ENCODE measurements at places on chromosomes 1 and 21.
A peak's percentile ranks its signal among the peaks of the same experiment; 100 is the strongest.

DNA sequence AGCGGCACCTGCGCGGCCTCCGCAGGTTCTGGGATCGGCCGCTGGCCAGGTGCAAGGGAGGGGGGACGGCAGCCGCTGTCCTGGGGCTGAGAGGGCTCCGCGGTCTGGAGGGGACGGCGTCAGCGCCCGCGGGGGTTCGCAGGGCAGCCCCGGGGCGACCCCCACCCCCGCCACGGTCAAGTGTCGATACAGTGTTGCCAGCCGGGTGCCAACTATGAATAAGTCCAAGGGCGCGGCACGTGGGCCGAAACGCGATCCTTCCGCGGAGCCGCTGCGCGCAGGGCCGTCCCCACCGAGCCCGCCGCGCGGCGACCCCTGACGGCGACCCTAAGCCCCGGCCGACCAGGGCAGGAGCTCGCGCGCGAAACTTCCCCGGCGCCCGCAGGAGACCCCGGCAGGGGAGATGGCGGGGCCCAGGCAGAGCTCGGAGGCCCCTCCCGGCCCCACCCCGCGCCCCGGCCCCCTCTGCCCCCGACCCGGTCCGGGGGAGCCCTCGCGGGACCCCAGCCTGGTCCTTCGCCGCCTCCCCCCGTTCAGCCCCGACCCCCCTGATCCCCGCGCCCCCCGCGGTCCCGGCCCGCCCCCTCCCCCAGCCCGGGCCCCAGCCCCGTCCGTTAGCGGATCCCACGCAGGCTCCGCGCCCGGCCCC, 586 bp upstream of the AGPAT3 start:
- peak; percentile 28 for DNase-seq

GRCh38 chr1:191977874-191978506, 180.3 kb upstream of the RGS18 start:
- DNase-seq, result no peak

- no peak for DNase-seq
Measured at GRCh38 chr1:34800214-34800613, 7.4 kb downstream of the GJA4 start.

DNA sequence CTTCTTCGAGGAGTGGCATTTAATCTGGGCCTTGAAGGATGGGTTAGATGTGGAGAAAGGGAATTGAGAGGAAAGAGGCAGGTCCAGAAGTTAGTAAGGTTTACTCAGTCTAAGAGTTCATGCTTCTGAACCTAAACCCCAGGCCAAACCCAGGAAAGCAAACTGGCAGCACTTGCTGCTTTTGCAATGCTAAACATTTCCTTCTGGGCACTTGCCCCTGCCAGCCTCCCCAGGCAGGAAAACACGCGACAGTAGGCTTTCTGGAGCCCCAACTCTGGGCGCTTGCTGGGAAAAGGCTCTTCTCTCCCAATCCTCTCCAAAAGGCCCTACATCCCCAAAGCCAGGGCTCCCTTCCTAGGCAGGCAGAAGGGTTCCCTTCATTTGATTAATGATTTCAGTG, 2.5 kb downstream of the OLFML2B start:
- DNase-seq, result no peak

DNA sequence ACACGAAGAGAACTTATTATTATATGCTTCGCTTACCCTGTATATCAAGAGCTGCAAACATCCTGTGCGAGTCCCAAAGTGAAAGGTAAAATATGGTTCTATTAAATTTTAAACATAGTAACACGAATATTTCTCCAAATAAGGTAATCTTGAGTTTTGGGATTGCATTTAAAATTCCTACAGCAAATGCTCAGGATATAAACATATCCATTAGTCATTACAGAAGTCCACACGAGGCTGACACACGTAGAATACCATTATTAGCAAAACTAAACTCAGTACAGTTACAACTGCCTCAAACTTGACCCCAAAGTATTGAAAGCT, 282 bp upstream of the LYPLAL1 start:
- no peak for DNase-seq

DNA sequence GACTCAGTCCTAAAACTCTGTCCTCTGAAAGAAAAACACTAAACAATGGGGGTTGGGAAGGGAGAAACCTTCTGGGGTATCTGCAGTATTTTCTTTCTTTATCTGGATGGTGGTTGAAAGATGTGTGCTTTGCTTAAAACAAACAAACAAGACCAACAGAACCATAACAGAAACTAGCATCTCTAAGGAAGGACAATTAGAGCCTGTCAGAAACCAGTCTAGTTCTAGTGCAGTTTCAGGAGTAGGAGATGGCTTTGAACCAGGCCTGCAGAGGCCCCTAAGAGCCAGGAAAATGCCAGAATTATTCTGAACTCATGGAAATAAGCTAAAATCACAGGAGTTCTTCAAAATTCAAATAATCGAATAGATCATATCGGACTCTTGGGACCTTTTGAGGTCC, 18.5 kb downstream of the ILDR2 start:
- DNase-seq, result no peak

GRCh38 chr1:41618871-41619270, 134.4 kb upstream of the EDN2 start:
- DNase-seq, result no peak

DNA sequence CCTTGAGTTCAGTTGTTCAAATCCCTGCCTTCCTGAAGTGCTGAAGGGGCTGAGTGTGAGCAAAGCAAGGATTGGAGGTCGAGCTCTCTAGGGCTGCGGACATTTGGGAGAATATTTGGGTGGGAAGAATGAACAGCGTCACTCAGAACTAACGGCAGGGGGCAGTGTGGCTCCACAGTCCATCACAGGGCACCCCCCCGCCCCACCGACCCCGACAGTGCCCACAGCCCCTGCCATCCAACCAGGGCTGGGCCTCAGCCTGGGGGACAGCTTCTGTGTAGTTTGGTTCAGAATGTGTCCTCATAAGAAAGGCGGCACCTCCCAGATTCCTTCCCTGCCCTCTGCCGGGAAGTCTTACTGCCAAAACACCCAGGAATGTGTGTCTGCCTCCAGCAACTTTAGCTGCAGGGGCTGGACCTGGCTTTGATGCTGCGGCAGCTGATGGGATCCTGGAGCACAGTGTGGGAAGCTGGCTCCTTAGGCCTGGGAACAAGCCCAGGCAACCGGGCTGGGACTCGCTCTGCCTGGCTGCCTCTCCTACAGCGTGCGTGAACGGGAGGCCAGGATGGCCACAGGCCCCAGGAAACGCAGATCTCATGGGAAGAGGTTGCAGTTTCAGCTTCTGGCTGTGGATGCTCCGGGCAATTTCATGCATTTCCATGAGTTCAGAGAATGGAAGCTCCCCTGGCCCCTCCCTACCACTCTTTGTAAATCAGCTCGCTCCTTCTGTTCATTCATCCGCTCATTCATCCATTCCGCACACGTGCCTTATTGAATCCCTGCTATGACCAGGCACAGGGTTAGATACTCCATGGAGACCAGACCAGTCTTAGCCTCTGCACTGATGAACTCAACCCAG, 104.9 kb upstream of the TMPRSS2 start:
- peak; percentile 52 for DNase-seq

DNA sequence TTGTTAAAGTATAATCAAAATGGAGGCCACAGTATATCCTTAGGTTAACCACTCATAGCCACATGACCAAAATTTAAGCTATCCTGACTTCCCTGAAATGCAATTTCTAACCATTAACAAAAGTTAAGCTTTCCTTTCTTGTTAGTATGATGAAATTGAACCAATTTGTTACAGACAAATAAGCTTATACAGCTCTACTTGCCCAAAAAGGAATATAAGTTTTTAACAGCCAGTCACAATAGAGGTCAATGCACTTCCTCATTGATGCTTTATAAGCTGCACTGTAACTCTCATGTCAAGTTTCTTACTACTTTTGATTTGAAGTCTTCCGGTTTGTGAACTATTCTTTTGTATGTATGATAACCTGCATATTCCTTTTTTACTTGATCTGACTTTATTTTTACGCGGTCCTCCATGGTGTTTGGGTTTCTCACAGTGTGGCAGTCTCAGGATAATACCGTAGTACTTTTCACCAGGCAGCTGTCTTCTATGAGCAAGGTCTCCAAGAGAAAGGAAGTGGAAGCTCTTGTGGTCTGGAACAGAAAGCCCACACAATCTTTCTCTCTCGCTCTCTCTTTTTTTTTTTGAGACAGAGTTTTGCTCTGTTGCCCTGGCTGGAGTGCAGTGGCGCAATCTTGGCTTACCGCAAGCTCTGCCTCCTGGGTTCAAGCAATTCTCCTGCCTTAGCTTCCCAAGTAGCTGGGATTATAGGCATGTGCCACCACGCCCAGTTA, 331.6 kb downstream of the SRGAP2C start:
- no peak for DNase-seq

DNA sequence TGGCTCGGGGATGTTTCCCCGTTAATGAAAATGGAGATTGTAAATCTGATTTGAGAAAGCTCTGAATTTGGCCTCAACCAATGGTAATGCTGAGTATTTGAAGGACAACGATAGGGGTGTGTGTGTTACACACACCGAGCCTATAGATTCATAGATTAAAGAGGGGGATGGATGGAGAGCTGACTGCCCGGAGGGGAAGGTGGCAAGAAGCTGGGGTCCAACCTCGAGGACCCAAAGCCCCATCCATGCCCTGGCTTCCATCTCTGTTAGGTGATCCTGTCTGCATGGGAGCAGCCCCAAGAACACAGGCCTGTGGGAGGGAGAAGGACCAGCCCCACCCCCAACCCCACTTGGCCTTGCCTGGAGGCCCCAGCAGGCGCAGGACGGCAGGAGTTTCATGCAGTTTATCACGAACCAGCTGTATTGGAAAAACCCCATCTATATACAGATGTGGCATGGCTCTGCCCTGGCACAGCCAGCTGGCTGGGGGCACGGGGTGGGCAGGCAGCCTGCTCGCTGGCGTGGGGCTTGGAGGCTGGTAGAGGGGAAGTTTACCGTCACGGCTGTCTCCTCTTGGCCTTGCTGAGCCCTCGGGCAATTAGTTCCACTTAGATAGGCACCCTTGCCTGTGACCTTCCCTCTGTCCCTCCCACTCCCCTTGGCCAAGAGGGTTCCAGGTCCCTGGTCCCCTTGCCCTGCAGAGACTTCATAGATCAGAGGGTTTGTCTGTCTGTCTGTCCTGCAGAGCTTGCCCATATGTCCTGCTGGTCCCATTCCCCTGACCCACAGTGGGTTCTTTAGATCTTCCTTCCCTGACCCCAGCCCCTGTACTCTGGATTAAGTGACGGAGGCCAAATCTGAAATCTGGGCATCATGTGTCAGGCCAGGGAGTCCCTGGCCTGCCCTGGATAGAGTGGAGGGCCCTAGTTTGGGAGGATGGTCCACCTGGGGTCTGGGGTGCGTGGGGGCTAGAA, 3.0 kb downstream of the HSPB7 start:
- DNase-seq, result peak; percentile 75

DNA sequence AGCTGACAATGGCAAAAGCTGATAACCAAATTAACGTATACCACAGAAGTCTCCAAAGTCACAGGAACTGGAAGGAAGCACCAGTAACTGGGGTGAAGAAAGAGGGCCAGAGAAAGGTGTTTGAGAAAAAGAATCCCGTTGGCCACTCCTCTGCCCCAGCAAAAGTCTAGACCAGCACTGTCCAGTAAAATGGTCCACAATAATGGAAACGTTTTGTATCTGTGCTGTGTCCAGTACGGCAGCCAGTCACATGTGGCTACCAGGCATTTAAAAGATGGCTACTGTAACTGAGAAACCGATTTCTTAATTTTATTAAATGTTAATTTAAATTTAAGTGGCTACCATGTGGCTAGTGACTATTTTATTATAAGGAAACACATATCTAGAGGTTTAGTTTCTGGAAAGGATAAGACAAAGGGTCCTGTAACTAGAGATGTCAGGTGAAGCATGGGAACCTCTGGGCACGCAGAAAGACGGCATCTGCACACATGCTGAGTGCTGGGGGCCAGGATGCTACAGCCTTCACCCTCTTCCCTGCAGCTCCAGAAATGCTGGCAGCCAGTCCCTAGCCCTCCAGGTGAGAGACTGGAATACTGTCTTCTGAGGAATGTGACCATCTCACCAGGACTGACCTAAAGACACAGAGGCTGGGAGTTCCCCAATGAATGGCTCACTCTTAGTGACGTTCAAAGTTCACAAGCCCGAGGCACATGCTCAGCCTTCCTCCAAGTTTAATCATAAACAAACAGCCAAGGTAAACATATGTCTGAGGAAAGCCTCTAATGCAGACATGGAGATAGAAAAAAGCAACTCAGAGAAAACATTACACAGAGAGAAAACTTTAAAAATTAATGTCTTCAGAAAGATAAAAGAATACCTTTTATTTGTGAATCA, 50.7 kb downstream of the JAK1 start:
- DNase-seq, result no peak

GRCh38 chr1:41158147-41158875, 83.8 kb downstream of the SCMH1 start:
- DNase-seq, result no peak

- no peak for DNase-seq
Measured at GRCh38 chr1:66374148-66374547, 159.8 kb upstream of the SGIP1 start.

- no peak for DNase-seq
Measured at GRCh38 chr1:163399976-163400601, 78.3 kb downstream of the NUF2 start.

- peak; percentile 53 for DNase-seq
Measured at GRCh38 chr1:146012703-146013558, 8.6 kb downstream of the HJV start.

DNA sequence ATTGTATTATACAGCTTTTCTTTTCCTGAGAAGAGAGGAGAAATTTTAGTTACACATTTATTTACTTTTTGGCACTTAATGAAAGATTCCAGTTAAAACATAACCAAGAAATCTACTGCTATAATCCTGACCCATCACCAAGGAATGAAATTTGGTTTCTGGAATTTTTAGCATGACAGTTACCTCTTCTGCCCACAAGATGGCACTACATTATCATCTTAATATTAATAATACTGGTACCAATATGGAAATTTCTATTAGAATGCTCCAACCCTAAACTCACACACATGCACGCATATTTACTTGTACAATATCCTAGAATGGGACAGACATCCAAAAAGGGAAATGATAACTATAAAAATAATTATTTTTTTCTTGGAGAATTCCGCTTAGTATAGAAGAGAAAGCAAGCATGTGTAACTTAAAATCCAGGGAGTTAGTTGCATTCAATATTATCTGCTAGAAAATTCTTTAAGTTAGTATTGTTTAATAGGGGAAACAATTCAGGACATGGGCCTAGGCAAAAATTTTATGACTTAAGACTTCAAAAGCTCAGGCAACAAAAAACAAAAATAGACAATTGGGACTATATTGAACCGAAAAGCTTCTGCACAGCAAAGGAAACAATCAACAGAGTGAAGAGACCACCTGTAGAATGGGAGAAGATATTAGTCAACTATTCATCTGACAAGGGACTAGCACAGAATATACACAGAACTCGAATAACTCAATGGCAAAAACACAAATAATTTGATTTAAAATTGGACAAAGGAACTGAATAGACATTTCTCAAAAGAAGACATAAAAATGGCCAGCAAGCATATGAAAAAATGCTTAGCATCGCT, 37.4 kb downstream of the MAP3K21 start:
- DNase-seq, result no peak

- DNase-seq, result no peak
Measured at GRCh38 chr1:94787691-94788090, 32.5 kb upstream of the SLC44A3 start.

- DNase-seq, result no peak
Measured at GRCh38 chr1:1915911-1916840, 1.1 kb downstream of the CALML6 start.

- no peak for DNase-seq
Measured at GRCh38 chr1:155942578-155943141, 1.2 kb downstream of the RXFP4 start.

- no peak for DNase-seq
Measured at GRCh38 chr1:42259059-42259738, 75.8 kb downstream of the FOXJ3 start.

- no peak for DNase-seq
Measured at GRCh38 chr1:19312782-19313635, 883 bp downstream of the SLC66A1 start.

GRCh38 chr1:42931108-42931539, 27.5 kb downstream of the SLC2A1 start:
- DNase-seq, result peak; percentile 49

GRCh38 chr1:219991919-219992318, 54.4 kb downstream of the EPRS1 start:
- no peak for DNase-seq

All from BE2C (cell line).